ENCODE measurements at places on chromosomes 2 and 18.

DNA sequence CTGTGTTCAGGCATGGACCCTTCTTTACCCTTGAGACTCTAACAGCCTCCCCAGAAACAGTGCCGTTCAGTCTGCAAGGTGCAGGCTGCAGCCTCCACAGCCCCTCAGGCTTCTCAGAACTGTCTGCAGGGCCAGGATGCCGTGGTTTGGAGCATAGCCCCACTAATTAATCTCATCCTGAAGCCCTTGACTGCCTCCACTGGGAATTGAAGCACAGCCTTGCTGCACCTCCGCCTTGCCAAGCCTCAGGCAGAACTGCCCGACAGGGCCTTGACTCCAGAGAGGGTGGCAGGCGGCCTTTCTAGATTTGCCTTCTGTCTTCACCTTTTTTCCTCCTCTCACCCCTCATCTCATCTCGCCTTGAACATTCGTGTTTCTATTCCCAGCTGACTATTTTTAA lies 119.8 kb downstream of the NRP2 start:
- no peak for DNase-seq

DNA sequence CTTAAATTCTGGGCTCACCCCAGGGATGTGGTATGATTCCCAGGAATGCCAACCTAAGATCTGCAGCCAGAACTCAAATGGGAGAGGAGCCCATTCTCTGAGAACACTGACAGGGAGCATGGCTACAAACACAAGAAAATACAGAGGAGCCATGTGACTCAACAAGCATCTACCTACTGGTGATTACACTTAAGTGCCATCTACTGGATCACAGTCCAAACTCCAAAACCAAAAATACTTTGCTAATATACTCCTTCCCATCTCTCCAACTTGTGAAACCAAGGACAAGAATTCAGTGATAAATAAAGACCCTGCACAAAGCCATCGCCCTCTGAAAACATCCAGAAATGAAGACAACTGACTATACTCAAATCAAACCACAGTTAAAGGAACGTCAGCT lies 116.9 kb downstream of the NR4A2 start:
- no peak for DNase-seq

GRCh38 chr2:236605345-236605734 lies 35.7 kb downstream of the ACKR3 start:
- no peak for DNase-seq

- DNase-seq = no peak
Observed at GRCh38 chr2:28352610-28353195, 40.0 kb upstream of the FOSL2 start.

DNA sequence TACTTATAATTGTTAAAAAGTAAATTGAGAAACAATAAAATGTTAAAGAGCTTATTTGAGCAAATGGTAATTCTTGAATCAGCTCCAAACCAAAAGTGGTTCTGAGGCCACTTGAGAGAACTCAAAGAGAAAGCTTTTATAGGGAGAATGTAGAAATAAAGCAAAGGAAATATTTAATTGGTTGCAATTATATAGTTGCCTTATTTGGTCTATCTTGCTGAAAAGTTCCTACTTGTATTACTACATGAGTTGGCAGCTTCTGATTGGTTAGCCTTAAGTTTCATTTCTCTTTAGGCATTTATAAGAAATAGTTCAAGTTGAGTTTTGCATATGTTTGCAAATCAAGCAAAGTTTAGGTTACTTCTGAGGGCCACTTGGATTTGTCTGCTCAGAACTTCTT lies 38.1 kb downstream of the SCN2A start:
- no peak for DNase-seq

- no peak for DNase-seq
Observed at GRCh38 chr18:76365561-76365960, 129.5 kb downstream of the ZNF516 start.

GRCh38 chr2:190173392-190173791 lies 110.9 kb upstream of the MSTN start:
- no peak for DNase-seq

DNA sequence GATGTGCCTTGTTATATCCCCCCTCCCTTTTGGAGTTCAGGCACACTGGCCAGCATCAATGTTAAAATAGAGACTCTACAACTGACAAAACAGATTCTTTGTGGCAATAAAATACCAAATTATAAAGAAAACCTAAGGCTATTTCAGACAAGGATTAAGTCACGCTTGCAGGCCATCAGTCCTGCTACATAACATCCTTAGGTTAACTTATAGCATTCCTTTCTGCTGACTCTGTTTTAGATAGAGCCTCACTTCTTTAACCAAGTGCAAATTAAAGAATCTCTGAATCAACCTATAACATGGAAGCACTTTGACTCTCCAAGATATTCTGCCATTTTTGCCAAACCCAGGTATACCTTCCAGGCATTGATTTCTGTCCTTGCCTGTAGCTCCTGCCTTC lies 784.6 kb downstream of the RNF144A start:
- DNase-seq = no peak

DNA sequence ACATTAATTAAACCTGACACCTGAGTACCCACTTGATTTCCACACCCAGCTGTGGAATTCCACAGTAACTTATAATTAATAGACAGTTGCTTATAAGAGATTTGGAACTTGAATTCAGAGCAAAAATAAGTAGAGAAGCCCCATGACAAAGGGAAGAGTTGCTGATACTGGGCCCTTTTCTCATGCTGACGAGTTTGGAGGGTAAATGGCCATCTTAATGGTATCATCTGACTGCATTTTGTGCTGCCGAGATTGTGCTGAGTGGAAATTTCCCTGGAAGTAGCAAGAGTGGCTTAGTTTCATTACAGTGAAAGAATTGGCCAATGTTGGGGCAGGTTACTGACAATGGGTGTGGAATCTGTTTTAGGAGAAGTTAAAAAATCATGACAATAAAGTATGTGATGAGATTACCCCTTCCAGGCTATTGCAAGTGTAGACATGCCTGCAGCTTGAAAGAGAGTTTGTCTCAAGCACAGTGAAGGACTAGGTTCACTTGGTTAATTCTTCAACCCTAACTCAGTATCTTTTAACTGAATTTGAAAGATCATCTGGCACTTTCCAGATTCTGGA lies 49.9 kb downstream of the VSNL1 start:
- no peak for DNase-seq

DNA sequence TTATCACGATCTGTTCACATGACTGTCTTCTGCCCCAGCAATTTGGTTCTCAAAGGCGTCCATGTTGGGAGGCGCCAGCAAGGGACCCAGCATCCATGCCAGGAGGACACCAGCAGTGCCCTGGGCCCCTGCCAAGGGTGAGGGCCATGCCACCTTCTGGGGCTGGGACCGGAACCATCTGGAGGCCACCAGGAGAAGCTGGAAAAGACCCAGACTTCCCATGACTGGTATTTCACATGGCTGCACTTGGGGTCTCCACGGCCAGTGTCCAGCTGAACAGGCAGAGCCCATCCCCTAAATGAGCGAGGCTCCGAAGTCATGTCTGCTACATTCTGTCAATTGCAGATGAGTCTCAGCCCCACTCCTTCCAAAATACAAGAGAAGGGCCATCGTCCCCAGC lies 306.8 kb upstream of the HS6ST1 start:
- no peak for DNase-seq

DNA sequence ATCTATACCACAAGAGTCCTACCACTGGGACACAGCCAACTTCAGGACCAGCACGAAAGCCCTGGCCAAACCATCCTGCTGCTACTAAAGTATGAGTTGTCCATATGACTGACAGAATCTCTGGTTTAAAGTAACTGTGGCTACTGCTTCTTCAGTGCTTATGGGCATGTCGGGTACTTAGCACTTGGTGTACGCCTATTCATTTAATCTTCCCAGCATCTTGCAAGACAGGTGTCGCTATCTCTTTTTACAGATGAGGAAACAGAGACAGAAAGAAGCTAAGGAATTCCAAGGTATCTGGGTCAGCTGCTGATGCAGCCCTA lies 203.4 kb upstream of the ID2 start:
- no peak for DNase-seq

GRCh38 chr2:233966388-233966787 lies 49.2 kb downstream of the TRPM8 start:
- DNase-seq = no peak

DNA sequence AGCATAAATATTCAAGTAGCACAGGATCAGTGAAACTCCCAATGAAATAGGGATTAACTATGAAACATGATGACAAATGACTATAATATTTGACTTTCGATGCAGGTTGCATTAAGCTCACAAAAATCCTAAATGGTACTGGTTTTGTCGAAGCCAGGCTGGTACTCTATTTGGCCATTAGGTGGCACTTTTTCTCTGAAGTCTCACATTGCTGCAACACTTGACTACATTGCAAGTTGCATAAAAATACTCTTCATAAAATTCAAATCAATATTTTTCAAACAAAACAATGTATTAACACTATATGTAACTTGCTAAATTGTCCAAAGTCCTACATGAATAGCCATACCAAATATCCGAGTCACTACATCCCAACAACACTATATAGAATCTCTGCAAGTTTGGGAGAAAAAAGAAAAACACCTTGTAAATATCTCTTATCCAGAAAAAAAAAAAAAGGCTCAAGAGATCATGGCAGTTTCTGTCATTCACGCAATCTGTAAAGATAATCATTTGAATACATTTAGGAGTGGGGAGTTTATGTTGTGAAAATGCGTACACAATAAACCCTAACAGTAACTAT lies 9.5 kb downstream of the RTTN start:
- peak; percentile 46 for DNase-seq

- DNase-seq = no peak
Observed at GRCh38 chr2:217077831-217078407, 218.1 kb upstream of the TNP1 start.

All from KBM-7 (cell line).